Left ventricle myocardium inferior (tissue), 1 donor: ENCODE measurements at places on chromosomes 1 and 21. TPM values are rescaled to one million over a fixed set of nuclear protein-coding genes. Genes with fewer than 3 reads are reported as not detected.

DNA sequence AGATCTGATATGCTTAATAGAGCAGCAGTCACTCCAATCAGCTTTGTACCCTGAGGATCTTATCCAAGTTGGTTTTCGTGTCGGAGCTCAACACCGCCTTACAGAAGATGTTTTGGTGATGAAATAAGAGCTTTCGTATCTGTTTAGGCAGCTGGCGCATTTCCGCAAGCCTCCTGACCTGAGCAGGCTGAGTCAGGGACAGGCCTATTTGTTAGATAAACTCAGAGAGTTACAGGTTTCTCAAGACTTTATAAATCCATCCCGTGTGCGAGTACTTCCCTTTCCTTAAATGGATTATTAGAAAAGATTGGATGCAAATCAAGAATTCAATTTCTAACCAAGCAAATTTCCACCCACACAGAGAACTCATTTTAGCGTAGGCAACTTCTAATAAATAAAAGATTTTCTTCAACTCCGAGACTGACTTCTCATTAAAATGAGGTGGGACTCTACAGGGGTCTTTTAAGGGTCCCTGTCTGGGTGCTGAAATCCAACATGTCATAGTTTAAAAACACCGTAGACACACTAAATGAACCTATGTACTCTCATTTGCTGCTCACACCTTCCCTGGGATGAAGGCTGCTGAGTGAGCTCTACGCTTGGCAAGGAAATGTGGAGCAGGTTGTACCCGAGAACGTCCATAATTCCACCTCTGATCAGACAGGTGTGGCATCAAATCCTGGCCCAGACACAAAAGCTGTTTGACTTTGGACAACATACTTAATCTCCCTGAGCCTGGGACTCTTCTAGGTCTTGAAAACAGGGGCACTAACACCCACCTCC, 106.9 kb upstream of the F3 start:
- no peak for DNase-seq

DNA sequence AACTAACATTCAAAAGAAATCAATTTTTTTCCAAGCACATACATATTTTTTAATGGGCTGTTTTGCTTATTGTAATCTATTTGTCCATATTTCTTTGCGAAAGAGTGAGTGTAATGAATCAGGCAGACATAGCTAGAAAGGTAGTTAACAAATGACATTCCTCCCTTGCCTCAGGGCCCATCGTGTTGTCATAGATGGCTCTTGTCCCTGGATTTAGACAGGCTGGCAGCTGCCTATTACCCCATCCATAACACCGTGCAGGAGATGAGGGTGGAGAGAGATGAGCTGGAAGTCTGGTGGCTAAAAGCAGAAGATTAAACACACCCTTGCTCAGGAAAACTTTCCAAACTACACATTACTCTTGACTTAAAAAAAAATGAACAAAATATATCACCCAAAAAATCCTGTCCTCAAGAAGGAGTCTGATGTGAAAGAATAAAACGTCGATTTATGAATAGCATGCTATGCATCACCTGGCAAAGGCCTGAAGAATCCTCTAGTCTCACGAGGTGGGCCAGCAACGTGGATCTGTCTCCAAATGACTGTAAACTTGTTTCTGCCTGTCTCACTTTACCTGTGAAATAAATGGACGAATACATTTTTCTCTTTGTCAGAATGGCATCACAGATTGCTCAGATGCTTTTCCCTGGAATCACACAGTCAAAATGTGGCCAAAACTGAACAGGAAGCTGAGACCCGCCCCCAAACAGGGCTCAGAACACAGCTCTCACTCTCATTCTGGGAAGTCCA, 55.7 kb downstream of the C21orf91 start:
- DNase-seq: no peak

DNA sequence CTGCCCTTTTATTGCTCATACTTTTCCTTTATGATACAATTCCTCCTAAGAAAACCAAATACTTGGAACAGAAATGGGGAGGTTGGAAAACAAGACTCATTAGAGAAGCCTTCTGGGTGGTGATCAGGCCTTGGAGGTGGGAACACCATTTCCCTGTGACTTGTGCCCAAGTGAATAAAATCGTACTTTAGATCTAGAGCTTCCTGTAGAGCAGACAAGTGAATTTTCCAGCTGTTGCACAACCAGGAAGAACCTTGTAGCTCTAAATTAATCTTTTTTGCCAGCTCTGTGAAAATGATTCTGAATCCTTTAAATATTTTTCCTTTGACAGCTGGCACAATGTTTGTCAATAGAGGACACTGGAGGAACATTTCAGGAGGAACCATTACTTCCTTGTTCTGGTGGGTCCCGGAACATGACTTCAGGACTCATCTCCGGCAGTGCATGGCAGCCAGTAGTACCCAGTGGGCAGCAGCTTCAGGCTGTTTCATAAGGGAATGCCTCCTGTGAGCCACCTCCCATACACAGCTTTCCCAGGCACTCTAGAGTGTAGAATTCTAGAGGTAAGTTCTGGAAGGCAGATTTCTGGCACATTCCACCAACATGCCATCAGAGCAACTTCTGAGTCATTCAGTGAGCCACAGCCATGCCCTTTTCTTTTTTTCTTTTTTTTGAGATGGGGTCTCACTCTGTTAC, 5.5 kb upstream of the SNAPIN start:
- DNase-seq: no peak

TMPRSS15 gene
- not detected for total RNA-seq

FNBP1L gene
- total RNA-seq: 28.0 TPM
